CD4-positive, alpha-beta T cell treated with Interleukin-17A for 1 hour (primary cell): ENCODE measurements at places on chromosomes 4 and X.

DNA sequence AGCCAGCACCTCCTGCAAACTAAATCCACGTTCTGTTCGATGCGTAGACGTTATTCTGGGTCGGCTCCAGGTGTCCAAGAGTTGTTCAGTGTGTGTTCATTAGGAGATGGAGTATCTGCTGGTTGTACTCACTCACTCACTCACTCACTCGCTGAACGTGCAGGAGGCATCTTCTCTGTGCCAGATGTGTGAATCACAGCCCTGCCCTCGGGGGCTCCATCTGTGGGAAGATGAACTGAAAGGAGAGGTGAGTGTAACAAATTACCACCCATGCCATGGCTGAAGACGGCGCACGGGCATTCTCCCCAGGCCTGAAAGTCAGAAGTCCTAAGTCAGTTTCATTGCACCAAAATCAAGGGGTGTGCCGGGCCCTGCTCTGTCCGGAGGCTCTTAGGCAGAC, 16.1 kb downstream of the NSG1 start:
- DNase-seq, result no peak

GRCh38 chr4:38923746-38924145, 56.1 kb downstream of the FAM114A1 start:
- DNase-seq, result no peak

DNA sequence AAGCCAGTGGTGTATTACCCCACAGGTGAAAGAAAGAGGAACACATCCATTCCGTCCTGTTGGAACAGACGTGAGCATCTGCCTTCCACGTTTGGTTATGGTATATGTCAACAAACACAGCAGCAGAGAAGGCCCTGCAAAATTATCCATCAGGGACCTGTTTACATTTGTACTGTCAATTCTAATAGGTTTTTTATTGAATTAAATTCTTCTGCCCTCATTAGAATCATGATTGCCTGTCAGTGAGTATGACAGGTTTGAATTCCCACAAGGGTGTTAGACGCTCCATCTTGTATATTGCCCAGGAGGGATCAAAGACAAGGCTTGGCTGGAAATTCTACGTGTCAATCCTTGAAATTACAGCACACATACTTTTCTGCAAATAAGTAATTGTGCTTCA, 339.9 kb upstream of the NOCT start:
- no peak for DNase-seq

- no peak for DNase-seq
Measured at GRCh38 chr4:1566838-1567518, 117.1 kb downstream of the FAM53A start.

GRCh38 chr4:38162240-38162784, 202.1 kb downstream of the PTTG2 start:
- DNase-seq, result no peak

DNA sequence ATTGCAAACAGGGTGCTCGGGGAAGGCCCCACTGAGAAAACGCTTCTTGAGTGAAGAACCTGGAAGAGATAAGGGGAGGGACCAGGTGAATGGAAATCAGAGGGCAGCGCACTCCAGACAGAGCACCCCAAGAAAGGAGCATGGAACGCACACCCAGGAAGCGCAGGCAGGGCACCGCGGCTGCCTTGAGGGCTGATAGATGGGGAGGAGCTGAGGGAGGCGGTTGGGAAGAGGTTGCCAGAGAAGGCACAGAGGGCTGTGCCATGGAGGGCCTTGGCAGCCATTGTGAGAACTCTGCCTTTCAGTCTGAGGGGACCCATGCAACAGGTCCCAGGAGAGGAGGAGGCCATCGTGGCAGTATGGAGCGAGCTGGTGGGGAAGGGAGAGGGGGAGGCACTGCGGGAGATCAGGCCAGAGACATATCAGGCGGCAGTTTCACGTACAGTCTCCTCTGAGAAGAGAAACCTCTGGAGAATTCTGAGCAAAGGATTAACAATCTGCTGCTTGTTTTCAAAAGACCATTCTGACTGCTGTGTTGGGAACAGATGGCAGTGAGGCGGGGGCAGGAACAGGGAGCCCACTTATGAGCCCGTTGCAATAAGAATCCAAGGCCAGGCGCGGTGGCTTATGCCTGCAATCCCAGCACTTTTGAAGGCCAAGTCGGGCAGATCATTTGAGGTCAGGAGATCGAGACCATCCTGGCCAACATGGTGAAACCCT, 83.7 kb downstream of the PCYT1B start:
- DNase-seq, result no peak

DNA sequence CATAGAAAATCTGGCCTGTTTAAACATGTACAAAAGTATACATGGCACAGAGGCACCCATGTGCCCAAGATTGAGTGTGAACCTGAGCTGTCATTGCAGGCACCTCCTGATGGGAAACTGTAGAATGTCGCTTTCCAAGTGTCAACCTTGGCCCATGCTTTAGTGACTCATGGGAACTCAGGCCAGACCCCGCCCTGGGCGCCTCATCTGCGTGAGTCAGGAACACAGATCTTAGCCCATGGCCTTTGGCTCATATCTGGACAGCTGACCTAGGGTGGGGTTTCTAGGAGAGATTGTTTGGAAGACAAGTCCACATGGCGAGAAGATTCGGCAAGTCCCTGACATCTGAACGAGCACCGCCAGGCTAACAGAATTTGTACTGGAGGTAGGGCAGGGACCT, 50.0 kb downstream of the CYTL1 start:
- no peak for DNase-seq

DNA sequence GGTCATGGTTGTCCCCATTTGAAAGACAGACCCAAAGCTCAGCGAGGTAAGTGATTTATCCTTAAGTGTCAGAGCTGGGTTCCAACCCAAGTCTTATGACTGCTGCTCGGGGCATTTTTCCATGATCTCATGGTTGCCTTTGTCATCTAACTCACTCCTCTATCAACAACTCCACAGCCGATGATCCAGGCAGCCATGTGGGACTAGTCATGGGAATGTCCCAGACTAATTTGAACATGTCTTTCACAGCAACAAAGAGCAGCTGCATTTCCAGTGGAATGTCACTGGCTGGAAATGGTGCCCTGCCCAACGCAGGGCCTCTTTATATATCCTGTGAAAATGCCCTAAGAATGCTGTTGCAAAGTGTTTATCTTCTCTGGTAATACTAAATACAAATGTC, 284.8 kb upstream of the PPARGC1A start:
- DNase-seq, result no peak

DNA sequence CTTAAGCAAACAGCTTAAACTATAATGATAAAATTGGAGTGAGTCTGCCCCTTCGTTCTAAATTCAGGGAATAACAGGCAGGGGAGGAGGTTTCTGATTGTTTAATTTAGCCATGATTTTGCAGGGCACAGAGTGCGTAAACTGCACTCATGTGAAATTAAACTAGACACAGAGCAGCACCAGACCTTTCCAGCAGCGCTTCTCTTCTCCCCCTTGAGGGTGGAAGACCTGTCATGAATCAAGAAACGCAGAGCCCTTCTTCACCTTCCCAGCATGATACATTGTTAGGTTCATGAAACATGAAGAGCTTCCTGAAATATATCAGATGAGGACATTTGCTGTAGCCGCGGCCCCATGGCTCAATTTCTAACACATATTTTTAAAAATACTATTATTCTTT, 63.1 kb downstream of the FAM114A1 start:
- DNase-seq, result no peak

- no peak for DNase-seq
Measured at GRCh38 chrX:71573590-71573989, 4.6 kb upstream of the GCNA start.

- DNase-seq, result no peak
Measured at GRCh38 chrX:125810856-125811255, 355.2 kb downstream of the DCAF12L2 start.

- no peak for DNase-seq
Measured at GRCh38 chr4:77284036-77284435, 127.0 kb downstream of the CCNG2 start.

GRCh38 chrX:134622056-134622812, 36.0 kb downstream of the PLAC1 start:
- DNase-seq, result no peak

DNA sequence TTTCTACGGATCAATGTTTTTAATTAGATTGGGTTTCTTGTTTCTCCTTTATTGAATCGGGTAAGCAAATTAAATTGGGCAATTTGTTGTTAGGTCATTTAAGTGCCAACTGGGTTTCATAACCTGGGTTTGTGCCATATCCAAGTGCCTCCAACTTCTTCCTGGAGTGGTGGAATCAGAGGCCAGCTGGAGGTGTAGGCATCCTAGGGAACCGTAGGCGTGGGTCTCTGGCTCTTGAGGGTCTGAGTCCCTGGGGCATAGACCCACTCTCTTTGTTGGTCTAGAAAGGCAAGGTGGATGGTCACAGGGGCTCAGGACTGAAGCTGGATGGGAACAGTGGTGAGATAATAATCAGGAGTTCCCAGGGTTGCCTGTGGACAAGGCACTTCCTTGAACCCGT, 18.3 kb downstream of the CNGA2 start:
- DNase-seq, result no peak

GRCh38 chr4:61251129-61251528, 51.0 kb downstream of the ADGRL3 start:
- no peak for DNase-seq

DNA sequence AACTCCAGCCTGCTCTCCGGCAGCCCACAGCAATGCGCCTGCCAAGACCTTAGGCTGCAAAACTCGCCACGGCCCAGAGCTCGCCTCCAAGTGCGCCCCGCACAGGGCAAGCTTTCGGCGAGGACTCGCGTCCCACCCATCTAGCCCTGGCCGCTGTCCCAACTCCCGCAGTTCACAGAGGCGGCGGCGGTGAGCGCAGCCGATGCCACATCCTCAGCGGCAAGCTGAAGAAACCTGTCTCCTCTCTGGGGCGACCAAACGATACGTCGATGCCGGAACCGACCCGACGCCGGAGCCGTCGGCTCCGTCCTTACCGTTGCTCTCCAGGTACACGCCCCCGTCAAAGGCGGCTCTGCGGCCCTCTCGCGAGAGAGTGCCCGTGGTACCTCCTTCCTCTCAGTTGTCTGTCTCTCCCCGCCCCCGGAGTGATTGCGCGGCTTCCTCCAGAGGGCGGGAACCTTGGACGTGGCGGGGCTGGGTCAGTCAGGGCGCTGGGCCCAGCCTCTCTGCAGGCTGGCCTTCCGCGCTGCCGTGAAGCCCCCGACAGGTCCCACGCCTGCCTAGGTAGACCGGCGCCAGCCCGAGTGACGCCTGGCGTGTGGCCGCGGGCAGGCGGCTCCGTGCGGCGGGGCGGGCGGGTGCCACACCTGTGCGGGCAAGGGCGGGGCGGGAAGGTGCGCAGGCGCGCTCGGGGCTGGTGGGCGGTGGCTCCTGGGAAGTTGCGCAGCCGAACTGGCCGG, 380 bp upstream of the RAB33B start:
- DNase-seq, result peak; percentile 97

- peak; percentile 41 for DNase-seq
Measured at GRCh38 chr4:110059556-110060191, 138.7 kb downstream of the ELOVL6 start.

DNA sequence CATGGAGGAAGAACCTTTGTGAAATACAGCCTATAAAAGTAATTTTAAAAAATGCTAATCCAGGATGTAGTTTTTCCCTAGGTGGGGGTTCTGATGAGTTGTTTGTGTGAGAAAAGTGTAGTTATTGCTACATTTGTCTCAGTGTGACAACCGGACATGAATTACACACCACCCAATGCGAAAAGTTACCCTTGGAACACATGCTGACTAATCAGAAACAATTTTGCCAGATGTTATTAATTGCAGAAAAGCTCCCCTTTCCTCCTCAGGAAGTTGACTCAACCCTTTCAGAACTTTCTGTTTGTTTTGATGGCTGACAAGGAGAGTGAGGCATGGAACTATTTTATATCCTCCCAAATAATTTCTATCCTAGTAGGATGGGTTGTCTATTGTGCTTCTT, 38.1 kb upstream of the EDA2R start:
- no peak for DNase-seq

DNA sequence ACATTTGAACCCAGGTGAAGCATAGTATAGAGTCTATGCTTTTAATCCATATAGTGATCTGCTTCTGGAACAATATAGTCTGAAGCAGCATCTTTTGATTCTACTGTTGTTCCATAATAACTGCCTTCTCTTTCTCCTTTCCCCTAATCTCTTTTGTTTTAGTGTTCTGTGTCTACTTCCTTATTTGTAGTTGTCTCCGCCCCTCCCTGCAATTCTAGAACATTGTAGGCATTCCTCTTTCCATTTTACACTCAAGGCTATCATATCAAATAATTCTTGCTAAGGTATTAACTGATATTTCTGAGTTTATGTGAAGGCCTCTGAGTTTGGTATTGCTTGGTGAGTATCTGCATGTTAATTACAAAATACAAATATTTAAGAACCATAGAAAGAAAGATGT, 11.6 kb downstream of the BLTP1 start:
- no peak for DNase-seq

GRCh38 chr4:153142700-153143438, 61.4 kb upstream of the TRIM2 start:
- DNase-seq, result peak; percentile 68

DNA sequence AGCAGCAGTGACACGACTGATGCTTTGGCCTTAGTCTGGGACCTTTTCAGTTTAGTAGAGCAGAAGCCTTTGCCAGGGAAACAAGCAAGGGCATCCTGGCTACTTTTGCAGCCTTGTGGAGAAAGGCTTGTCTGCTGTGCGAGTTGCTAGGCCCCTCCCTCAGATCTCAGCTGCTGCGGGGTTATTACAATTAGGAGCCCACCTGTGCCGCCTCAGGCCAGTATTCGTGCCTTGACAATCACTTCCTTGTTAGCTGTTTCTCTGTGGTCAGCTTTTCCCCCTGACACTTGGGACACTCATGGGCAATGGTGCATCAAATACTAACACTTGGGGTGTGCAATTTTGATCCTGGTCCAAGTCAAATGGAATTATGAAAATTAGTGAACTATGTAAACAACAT, 67.9 kb downstream of the SH2D1A start:
- no peak for DNase-seq

DNA sequence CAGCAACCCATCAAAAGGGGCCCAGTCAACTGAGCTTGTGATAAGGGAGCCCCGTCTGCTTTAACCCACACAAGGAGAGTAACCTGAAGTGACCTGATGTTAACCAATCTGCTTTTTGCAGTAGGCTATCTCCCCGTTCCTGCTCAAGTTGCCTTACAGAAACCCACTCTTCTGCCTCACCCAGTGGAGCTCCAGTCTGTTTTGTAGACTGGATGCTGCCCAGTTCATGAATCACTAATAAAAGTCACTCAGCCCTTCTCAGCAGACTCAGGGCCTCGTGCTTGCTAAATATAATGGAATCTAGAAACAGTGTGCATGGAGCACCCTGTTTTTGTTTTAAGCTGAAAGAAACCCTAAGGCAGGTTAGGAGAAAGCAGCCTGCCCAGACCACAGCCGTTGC, 312.3 kb downstream of the FBXW7 start:
- no peak for DNase-seq

DNA sequence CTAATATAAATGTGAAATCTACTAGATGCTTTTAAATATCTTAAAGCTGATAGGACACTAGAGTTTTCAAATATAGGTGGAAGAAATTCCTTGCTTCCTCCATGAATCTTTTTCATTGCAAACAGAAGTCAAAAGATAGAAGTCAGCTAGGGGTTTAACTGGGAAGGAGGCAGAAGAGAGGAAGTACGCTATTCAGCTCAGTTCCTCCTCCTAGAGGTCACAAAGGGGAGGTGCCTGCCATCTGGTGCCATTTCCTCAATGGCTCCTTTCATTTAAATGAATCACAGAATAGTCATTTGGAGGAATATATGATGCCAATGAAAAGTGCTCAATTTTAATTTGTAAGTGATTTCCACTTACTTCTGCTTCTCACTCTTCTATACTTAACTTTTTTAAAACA, 8.5 kb downstream of the COL25A1 start:
- peak; percentile 10 for DNase-seq
